Uterus (tissue), 4 donors: ENCODE measurements at places on chromosomes 13 and 19. TPM values are rescaled to one million over a fixed set of nuclear protein-coding genes. Genes with fewer than 3 reads are reported as not detected.
A peak's percentile ranks its signal among the peaks of the same experiment; 100 is the strongest.

The MYPOP gene
- 13.2 TPM for total RNA-seq

The ELAVL3 gene
- total RNA-seq: not detected

The PABPC3 gene
- 1.0 TPM for total RNA-seq

The SMIM17 gene
- 0.70 TPM for total RNA-seq

The MED4 gene
- 46.5 TPM for total RNA-seq

The CBLC gene
- total RNA-seq: not detected

The CGB5 gene
- not detected for total RNA-seq

GRCh38 chr19:2055931-2056836, 5.1 kb upstream of the MKNK2 start:
- DNase-seq: peak; percentile 77

GRCh38 chr13:107669391-107669993, 545.8 kb downstream of the LIG4 start:
- no peak for DNase-seq

- DNase-seq: no peak
Measured at GRCh38 chr19:30668521-30669155, 296.5 kb downstream of the ZNF536 start.

DNA sequence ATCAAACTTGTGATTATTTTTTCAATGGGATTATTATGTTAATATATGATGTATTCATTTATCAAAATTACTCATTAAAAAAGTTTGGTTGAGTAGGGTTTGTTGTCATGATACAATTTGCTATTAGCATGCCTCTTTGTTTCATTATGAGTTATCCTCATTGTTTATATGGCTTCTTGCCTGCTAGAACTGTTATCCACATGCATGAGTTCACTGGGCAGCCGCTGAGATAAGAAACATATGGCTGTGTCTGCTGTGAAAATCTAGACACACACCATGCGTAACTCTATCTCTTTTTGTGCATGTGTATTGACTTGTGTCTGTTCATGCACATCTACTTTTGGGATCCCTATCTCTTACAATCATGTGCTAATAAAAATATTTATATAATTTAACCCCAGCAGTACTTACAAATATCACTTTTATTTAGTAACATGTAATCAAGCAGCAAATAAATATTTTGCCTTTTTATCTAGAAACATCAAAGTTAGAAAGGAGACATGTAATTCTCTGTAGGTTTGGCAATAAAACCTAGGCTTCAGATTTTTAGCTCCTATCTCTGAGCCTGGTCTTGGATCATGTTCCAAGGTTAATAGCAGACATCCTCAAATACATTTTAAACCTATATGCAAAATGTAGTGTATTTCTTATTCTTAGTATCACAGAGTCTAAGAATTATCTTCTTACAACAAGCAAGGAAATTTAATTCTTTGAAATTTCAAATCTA, 11.2 kb upstream of the KLF12 start:
- no peak for DNase-seq

- no peak for DNase-seq
Measured at GRCh38 chr19:8926341-8926740, 83.9 kb downstream of the MUC16 start.

GRCh38 chr13:20489185-20489820, 36.4 kb downstream of the CRYL1 start:
- peak; percentile 31 for DNase-seq

DNA sequence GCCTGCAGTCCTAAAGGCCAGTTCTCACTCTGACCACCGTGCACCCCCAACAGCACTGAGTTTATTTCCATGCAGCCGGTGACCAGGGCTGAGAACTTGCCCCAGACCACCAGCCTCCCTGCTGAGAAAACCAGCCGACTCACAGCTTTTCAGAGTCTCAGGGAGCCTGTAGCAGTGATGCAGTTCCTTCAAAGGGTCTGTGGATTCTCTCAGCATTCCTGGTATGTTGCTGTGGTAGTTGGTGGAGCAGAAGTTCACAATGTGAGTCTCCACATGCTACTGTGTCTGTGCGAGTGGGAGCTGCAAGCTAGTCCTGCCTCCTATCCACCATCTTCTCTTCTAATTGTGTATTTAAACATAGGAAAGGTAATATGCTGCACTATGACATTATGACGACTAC, 254.9 kb upstream of the KLF12 start:
- no peak for DNase-seq

DNA sequence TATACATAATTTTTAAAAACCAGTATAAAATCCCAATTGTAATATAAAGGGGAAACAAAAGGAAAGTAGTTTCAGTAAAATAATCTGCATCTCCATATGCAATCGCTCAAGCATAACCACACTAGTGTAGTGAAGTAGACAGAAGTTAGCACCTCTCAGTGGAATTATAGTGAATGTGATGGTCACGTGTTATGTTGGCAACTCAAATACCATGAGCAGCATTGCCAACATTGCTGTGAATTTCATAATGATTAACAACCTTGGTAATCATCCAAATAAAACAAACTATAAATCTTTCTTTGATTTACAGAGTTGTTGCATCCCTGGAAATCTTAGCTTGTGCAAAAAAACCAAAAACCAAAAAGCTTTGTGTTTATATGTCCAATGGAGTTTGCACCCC, 77.3 kb upstream of the SIAH3 start:
- no peak for DNase-seq

- no peak for DNase-seq
Measured at GRCh38 chr19:18999016-18999758, 34.1 kb downstream of the SUGP2 start.

- no peak for DNase-seq
Measured at GRCh38 chr19:33464733-33465115, 56.9 kb downstream of the PEPD start.

- no peak for DNase-seq
Measured at GRCh38 chr13:113734099-113734825, 24.8 kb upstream of the TMEM255B start.

DNA sequence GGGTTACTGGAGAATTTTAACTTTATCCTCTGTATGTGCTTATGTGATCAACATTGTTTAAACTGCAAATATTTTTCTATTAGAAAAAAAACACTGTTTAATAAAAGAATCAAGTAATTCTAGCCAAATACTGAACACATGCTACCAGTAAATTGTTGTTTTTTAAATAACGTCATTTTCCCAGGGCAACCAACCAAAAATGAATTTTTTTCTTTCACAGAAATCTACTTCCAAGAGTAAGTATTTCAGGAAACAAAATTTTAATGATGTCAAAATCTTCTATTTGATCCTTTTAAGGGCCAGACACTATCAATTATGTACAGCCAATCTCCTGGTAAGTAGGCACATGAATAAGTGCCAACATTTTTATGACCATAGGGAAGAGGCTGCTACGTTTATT, 57.1 kb downstream of the TUBGCP3 start:
- no peak for DNase-seq

DNA sequence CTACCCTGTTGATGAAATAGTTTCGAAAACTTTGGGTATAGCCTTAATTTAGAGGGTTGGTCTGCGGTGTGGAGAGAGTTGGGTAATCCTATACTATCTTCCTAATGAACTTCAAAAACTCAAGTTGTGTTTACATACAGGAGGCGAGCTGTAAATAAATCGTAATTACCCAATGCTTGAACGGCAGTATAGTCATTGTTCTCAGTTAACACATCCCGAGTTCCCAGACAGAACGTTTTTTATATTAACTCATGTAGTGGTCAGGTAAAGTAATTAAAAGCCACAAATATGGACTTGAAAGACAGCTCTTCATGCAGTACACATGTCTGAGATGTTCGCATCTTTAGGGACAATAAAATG, 1.5 kb downstream of the PDS5B start:
- no peak for DNase-seq

GRCh38 chr19:33297401-33298145, 4.8 kb downstream of the CEBPA start:
- peak; percentile 4 for DNase-seq

DNA sequence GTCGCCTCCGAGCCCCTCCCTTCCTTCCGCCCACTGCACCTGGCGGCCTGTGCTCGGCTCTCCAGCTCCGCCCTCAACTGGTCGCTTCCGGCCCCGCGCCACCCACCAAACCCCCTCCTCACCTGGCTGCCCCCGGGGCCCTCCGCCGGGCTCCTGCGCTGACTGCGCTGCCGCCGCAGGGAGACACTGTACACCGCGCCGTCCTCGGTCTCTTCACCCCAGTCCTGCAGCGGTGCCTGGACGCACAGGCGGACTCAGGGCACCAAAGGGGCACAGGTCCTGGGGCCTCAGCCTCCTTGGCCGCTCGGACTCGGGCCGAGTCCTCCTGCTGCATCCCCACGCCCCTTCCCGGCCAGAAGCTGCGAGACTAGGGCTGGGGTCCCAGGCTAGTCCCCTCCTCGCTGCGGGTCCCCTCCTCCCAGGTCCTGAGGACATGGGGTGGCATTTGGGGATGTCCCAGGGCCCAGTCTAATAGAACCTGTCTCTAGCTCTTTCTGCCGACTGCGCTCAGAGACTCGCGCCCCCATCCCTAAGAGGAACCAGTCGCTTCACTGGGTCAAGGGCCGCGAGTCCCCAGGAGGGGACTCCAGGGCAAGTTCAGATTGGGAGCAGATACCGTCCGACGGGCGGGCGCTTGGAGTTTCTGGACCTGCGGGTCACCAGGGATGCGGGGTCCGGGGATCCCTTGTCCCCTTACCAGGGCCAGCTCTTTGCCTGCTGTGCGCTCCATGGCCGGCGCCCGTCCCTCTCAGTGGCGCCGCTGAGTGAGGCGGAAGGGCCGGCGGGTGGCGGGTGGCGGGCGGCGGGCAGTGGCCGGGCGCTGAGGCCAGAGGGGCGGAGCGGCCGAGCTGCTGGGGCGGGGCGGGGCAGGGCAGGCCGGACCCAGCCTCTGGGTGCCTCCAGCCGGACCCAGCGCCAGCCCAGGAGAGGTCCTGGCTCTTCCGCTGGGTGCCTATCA, at the start of gene RGL3:
Gene RGL3, minus strand, starts transcription at position 766 of the 958 bp plus-strand sequence. Its CDS starts 36 bp downstream, at position 730.
- no peak for DNase-seq

DNA sequence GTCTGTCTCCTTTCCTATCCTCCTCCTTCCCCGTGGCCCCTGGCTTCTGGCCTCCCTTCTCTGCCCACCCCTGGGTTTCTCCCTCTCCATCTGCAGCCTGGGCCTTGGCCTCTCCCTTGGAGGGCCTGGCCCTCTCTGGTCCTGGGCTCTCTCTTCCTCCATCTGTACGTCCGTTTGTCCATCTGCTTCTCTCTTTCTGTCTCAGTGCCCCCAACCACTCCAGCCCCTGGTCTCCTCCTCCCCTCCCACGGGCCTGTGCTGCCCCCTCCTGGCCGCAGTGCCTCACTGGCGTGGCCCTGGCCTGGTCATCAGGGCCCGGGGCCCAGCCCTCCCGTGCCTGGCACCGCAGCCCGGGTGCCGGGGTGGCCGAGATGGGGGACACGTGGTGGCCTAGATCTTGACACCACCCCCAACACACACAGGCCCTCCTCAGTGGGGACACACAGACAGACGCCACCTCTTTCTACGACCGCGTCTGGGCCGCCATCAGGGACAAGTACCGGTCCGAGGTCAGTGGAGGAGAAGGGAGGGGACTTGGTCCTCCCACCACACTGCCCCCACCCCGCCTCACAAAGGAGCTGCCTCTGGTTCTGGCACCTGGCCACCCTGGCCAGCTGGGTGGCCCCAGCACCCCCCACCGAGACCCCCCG, 11.3 kb downstream of the PRKCSH start:
- peak; percentile 52 for DNase-seq

- no peak for DNase-seq
Measured at GRCh38 chr13:112772929-112773328, 83.1 kb downstream of the ATP11A start.

GRCh38 chr13:24511019-24511815, 1.4 kb downstream of the PARP4 start:
- no peak for DNase-seq

DNA sequence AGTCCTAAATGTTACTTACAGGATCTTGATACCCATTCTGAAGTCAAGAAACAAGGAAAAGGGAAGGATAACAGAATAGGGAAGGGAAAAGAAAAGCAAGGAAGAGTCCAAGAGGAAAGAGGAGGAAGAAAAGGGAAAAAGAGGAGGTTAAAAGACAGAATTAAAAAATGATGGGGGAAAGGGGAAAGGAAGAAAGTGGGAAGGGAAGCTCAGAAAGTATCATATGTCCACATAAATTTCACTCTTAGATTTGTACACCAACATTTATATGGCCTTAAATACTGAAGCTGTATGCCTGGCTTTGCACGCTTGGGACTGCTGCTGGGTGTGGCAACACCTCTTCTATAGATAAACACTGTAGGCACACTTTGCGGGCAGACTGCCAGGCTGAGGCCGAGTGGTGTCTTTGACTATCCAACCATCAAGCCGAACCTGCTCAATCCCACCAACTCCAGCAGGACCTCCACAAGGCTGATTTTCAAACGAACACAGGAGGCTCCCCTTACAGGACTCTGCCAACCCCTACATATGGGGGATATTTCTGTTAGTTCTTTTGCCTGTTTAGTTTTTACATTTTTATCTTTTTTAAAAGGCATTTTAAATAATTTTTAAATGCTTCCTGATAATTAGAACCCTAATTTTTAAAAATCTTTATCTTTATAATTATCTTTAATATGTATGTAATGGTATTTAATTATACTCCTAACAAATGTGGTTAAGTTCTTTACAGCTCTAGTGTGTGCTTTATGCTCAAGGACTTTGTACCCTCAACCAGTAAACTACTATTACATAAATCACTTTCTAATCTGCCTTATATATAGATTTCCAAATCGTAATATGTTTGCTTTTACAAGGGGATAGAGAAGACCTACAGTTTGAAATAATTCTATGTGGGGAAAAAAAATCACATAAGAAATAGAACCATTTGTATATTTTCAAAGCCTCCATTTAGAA, 154.2 kb downstream of the DIAPH3 start:
- no peak for DNase-seq

DNA sequence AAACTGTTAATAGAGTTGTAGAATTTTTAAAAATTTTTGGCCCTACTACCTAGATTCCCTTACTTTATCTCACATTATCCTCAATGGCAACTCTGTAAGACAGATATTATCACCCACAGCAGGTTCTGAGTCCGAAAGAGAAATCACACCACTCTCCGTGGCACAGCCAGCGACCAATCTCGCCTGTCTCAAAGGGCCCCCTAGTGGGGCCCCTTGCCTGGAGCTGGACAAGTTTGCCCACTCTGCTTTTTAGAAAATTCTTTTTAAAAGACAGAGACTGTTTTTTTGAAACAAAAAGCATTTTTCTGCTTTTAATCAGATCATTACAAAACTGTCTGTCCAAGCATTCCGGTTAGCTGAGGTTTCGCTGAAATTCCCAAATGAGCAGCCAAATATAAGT, 21.7 kb downstream of the PHF11 start:
- DNase-seq: no peak

DNA sequence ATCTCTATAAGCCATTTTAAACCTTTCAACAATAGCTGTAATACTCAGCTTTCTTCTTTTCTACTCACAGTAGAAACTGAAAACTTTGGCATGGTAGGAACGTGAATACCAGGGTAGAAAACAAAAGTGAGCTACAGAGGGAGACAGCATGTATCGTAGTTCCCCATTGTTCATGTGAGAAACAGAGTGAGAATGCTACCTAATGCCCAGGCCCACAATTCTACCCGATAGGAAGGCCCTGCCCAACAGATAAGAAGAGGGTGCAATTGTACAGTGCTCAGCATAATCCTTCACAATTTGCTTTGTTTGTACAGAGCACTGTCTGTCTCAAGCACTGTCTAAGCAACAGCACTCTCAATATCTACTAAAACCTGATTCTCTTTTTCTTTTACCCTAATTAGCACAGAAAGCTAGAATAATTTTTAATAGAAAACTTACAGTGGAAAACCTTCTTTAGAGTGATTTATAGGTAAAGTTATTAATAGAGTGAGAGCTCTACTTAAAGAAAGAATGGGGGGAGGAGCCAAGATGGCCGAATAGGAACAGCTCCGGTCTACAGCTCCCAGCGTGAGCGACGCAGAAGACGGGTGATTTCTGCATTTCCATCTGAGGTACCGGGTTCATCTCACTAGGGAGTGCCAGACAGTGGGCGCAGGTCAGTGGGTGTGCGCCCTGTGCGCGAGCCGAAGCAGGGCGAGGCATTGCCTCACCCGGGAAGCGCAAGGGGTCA, 322.3 kb downstream of the EFNB2 start:
- DNase-seq: no peak
